ENCODE measurements at places on chromosomes 3 and 15.

DNA sequence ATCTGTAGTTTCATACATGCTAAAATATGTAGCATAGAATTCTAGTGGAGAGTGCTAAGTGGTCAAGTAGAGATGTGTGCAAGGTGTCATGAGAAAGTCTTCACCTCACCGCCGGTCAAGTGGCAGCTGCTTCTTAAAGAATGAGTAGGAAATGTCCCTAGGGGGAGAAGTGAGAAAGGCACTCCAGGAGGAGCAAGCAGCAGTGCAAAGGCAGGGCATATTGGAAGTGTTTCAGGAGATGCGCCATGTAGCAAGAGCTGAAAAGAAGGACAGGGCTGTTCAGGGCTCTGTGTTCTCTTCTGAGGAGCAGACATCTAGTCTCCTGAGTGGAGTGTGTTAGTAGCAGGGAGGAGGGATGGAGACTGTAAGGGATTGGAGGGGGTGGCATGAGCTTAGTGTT is 312.4 kb upstream of the SEMA6D start:
- DNase-seq: no peak

DNA sequence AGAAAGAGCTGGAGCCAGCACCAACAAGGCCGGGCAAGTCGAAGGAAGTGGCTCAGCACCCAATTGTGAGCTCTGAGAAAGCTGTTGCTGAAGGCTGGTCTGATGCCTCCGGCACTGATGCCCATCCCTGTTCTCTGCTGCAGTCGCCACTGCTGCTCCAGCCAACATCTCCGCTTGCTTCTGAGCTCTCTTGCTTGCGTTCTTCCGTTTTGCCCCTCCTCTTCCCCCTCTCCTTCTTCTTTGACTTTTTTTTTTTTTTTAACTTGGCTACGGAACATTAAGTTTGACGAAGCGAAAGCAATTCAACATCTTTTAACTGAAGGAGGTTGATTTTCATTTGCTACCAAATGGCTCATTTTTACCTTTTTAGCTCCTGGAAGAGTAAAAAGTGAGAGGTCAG is 442.9 kb downstream of the MCTP2 start:
- no peak for DNase-seq

DNA sequence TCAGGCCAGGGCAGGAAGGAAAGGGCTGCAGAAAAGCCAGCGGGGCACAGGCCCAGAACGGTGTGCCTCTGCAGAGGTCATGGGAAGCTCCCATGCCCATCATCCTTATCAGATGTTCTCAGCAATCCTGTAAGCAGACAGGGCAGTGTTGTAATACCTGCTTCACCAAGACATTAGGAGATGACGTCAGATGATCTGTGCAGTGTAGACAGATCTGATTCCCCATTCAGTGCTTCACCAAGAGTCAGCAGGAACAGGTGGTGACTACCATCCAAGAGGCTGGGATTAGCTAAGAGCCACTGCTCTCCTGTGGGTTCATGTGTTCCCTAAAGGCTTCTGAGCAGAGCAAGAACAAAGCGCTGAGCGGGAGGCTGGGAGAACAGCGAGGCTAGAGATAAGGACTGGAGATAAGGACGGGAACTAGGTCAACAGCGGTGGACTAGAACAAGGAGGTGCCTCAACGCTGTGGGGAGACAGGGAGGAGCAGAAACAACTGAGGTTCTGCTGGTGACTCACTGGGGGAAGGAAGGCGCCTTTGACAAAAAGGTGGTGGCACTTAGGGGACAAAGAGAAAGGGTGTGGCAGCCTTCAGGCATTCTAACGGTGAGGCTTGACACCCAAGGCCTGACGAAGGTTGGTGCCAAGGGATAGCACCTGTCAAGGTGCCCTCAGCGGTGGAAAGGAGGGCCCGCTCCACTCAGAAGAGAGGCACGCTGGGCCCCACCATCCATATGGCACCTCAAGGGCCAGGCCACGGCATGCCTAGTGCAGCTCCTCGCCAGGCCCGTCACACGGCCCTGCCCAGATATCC is 28.4 kb downstream of the CCDC12 start:
- no peak for DNase-seq

GRCh38 chr3:12856626-12857025 is 15.3 kb upstream of the RPL32 start:
- DNase-seq: no peak

GRCh38 chr15:79115986-79116665 is 25.5 kb upstream of the RASGRF1 start:
- DNase-seq: no peak
